Gastroesophageal sphincter (tissue), 4 donors: ENCODE measurements at places on chromosomes 3 and 15. TPM values are rescaled to one million over a fixed set of nuclear protein-coding genes. Genes with fewer than 3 reads are reported as not detected.

- H3K36me3 ChIP-seq, result peaks cover 98% of the 10 kb centered on the region
- no peak for ATAC-seq
- H3K27ac ChIP-seq, result no peak overlapping the region
Measured at GRCh38 chr3:58526515-58526957, 10.5 kb downstream of the ACOX2 start.

- H3K4me1 ChIP-seq, result no peaks in the 10 kb centered on the region
- H3K27ac ChIP-seq, result no peak overlapping the region
- no peaks in the 10 kb centered on the region for H3K27me3 ChIP-seq
- no peak for ATAC-seq
- H3K36me3 ChIP-seq, result no peaks in the 10 kb centered on the region
- no peak overlapping the region for H3K4me3 ChIP-seq
Measured at GRCh38 chr3:134941820-134942219, 146.8 kb downstream of the EPHB1 start.

DNA sequence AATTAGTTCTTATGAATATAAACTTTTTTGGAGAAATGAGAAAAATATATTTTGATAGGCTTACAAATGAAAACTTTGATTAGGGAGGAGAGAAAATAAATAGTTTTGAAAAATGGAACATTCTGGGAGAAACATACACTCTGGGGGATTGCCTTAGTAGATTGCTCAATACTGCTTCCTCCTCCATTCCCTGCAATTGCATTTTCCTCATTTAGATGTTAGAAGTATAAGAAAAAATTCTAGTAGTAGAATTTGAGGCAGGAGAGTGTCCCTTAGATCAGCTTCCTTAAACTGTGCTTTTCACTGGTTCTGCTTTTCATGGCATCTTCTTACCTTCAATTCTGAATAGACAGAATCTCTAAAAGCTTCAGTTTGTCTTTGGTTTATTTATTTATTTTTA lies 46.2 kb upstream of the CTDSPL2 start:
- no peaks in the 10 kb centered on the region for H3K27me3 ChIP-seq
- no peaks in the 10 kb centered on the region for H3K4me1 ChIP-seq
- ATAC-seq, result no peak
- no peak overlapping the region for H3K27ac ChIP-seq
- H3K36me3 ChIP-seq, result no peaks in the 10 kb centered on the region

GRCh38 chr3:168417016-168417415 lies 321.3 kb upstream of the GOLIM4 start:
- no peak overlapping the region for H3K27ac ChIP-seq
- ATAC-seq, result no peak
- H3K4me1 ChIP-seq, result no peaks in the 10 kb centered on the region
- H3K27me3 ChIP-seq, result no peaks in the 10 kb centered on the region

- H3K27me3 ChIP-seq, result no peaks in the 10 kb centered on the region
- peak overlapping the region; percentile 72 for H3K27ac ChIP-seq
- H3K36me3 ChIP-seq, result no peaks in the 10 kb centered on the region
- H3K4me1 ChIP-seq, result no peaks in the 10 kb centered on the region
Measured at GRCh38 chr3:123757281-123757940, 126.7 kb downstream of the MYLK start.

GRCh38 chr15:64209680-64210334 lies 47.0 kb upstream of the PPIB start:
- H3K27me3 ChIP-seq, result no peaks in the 10 kb centered on the region
- H3K27ac ChIP-seq, result no peak overlapping the region
- H3K4me1 ChIP-seq, result no peaks in the 10 kb centered on the region

- peaks cover 15% of the 10 kb centered on the region for H3K4me1 ChIP-seq
- ATAC-seq, result no peak
- H3K27me3 ChIP-seq, result no peaks in the 10 kb centered on the region
- H3K27ac ChIP-seq, result peak overlapping the region; percentile 98
Measured at GRCh38 chr3:125054062-125054448, 1.7 kb downstream of the HEG1 start.

- H3K27me3 ChIP-seq, result no peaks in the 10 kb centered on the region
- H3K4me3 ChIP-seq, result no peak overlapping the region
- no peaks in the 10 kb centered on the region for H3K4me1 ChIP-seq
- H3K36me3 ChIP-seq, result no peaks in the 10 kb centered on the region
Measured at GRCh38 chr3:79247725-79248043, 520.1 kb downstream of the ROBO1 start.

DNA sequence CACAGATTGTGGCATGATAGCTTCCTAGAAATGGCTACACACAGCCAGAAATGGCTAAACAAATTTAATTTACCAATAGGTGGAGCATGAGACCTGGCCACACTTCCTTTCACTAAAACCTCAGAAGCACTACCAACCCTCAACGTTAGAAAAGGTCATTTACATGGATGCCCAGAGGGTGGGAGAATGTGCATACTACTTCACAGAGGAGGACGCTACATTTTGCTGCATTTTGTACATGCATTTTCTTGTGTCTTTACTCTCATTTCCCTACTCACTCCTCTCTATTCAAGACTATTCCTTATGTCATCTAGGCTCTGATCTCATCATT lies 40.1 kb downstream of the C2CD4B start:
- H3K27me3 ChIP-seq, result no peaks in the 10 kb centered on the region
- no peaks in the 10 kb centered on the region for H3K36me3 ChIP-seq
- H3K4me3 ChIP-seq, result no peak overlapping the region
- no peak overlapping the region for H3K27ac ChIP-seq
- no peak for ATAC-seq
- no peaks in the 10 kb centered on the region for H3K4me1 ChIP-seq

- H3K36me3 ChIP-seq, result no peaks in the 10 kb centered on the region
- peak overlapping the region; percentile 94 for H3K27ac ChIP-seq
- peak overlapping the region; percentile 51 for H3K4me3 ChIP-seq
- no peaks in the 10 kb centered on the region for H3K27me3 ChIP-seq
- peaks cover 31% of the 10 kb centered on the region for H3K4me1 ChIP-seq
Measured at GRCh38 chr3:188948281-188948996, 223.3 kb upstream of the TPRG1 start.

DNA sequence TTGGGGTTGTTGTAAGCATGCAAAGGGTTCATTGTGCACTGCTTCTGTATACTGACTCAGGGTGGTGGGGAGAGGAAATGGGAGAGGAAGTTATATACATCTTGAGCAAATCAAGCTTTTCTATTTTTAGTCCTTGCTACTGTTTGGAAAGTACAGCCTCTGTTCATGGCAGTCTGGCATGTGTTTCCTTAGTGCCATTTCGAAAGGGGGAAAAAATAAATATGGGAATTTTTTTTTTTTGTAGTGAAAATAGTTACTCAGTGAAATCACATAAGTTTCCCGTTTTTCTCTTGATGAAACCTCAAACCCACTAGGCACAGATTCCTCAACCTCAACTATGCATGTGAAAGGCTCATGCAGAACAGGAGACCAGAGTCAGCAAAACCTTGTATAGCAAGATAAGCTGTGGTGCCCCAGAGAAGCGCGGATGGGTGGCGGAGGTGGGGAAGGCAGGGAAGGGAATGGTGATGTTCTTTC lies 353.3 kb downstream of the LPP start:
- H3K36me3 ChIP-seq, result peaks cover 6% of the 10 kb centered on the region
- peaks cover 10% of the 10 kb centered on the region for H3K4me1 ChIP-seq
- peak; percentile 39 for ATAC-seq
- no peak overlapping the region for H3K4me3 ChIP-seq
- peak overlapping the region; percentile 31 for H3K27ac ChIP-seq

DNA sequence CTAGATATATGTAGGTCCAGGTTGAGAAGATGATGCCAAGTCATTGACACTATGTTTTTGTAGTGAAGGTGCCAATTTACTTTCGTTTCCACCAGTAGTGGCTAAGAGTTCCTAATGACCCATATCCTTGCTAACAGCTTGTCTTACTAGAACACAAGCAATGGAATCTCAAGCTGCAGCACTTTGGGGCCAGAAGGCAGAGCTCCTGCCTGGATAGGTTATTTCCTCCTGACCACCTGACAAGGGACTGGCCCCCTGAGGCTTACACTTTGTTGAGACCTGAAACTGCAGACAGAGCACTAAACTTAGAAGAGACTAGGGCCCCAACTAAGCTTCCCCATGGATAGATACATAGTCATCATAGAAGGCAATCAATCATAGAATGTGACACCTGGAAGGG lies 11.7 kb downstream of the ONECUT1 start:
- ATAC-seq, result no peak
- H3K4me3 ChIP-seq, result no peak overlapping the region
- no peaks in the 10 kb centered on the region for H3K4me1 ChIP-seq
- no peak overlapping the region for H3K27ac ChIP-seq
- no peaks in the 10 kb centered on the region for H3K36me3 ChIP-seq

DNA sequence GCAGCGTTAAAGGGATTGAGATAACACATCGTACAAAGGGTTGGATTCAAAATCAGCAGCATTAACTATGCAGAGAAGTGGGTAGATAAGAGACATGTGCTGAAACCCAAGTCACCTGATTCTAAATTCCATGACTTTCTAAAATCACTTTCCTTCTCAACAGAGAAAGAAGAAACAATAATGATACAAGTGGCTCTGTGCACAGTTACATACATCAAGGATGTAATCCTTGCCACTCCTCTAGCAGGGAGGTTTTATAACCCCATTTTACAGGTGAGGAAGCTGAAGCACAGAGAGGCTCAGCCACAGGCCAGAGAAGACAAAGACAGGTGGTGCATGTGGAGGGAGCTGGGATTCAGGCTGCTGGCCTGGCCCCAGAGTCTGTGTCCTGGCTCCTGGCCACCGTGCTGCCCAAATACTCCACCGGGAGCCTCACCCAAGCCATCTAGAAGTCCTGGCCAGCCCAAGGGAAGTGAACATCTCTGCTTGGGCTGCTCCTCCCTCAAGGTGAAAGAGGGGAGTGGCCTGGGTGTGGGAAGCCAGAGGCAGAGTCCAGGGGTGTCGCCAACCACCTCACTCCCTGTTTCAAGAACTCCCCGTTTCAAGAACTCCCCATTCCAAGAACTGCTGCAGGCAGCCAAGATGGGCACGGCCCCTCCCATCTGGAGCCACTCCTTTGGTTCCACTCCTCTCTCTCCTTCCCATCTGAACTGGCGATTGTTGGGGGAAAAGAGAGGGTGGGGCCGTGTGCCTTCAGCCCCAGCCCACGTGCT lies 147.1 kb downstream of the NUP210 start:
- peaks cover 49% of the 10 kb centered on the region for H3K27me3 ChIP-seq
- H3K36me3 ChIP-seq, result no peaks in the 10 kb centered on the region
- H3K4me1 ChIP-seq, result no peaks in the 10 kb centered on the region
- H3K27ac ChIP-seq, result no peak overlapping the region

DNA sequence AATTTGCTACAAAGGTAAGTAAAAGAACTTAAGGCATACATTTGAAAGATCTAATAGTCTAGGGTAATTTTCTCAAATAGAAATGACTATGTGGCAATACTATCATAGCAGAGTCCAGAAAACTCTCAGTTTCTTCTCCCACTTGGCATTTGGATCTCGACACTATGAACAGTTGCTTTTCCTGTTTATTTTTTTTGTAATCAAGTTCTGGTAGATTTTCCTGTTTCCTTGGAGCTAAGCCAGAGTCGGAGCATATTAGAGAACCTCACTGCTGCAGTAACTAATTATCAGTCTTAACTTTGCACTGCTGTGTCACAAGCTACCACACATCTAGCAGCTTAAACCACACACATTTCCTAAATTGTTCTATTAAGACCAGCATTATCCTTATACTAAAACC lies 44.9 kb upstream of the ZNF385D start:
- no peak overlapping the region for H3K27ac ChIP-seq
- ATAC-seq, result no peak
- peaks cover 20% of the 10 kb centered on the region for H3K4me1 ChIP-seq
- no peaks in the 10 kb centered on the region for H3K27me3 ChIP-seq

- peaks cover 19% of the 10 kb centered on the region for H3K4me1 ChIP-seq
- H3K4me3 ChIP-seq, result no peak overlapping the region
- no peak for ATAC-seq
- no peaks in the 10 kb centered on the region for H3K27me3 ChIP-seq
Measured at GRCh38 chr15:85456798-85457197, 76.4 kb downstream of the AKAP13 start.

GRCh38 chr3:12627370-12627769 lies 36.5 kb downstream of the RAF1 start:
- ATAC-seq, result no peak
- H3K36me3 ChIP-seq, result no peaks in the 10 kb centered on the region
- H3K4me1 ChIP-seq, result peaks cover 6% of the 10 kb centered on the region
- no peak overlapping the region for H3K4me3 ChIP-seq
- no peak overlapping the region for H3K27ac ChIP-seq
- no peaks in the 10 kb centered on the region for H3K27me3 ChIP-seq

- no peaks in the 10 kb centered on the region for H3K27me3 ChIP-seq
- no peaks in the 10 kb centered on the region for H3K36me3 ChIP-seq
- no peak for ATAC-seq
- no peaks in the 10 kb centered on the region for H3K4me1 ChIP-seq
Measured at GRCh38 chr3:73789825-73790444, 165.2 kb upstream of the PDZRN3 start.

GRCh38 chr3:167466966-167467365 lies 6.9 kb downstream of the SERPINI2 start:
- H3K27ac ChIP-seq, result no peak overlapping the region
- H3K36me3 ChIP-seq, result no peaks in the 10 kb centered on the region
- no peaks in the 10 kb centered on the region for H3K27me3 ChIP-seq
- H3K4me3 ChIP-seq, result no peak overlapping the region
- H3K4me1 ChIP-seq, result no peaks in the 10 kb centered on the region
- no peak for ATAC-seq

DNA sequence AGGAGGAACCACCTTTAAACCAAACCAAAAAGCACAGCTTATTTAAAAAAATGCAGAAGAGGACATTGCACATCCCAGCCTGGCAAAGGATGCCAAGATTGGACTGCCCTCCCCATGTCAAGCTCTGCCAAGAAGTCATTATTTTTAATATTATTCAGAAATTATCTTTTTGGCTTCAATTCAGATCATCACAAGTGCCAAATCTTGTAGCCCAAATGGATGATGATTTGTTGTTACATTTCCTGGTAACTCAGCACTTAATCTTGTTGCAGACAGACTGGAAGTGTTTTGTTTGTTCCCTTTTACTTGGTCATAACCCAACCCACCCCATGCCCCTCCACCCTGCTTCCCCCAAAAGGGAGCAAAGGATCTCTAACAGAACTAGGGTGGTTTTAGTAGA lies 28.1 kb upstream of the LXN start:
- ATAC-seq, result no peak
- peaks cover 29% of the 10 kb centered on the region for H3K36me3 ChIP-seq
- H3K27ac ChIP-seq, result no peak overlapping the region

- no peak for ATAC-seq
- peaks cover 7% of the 10 kb centered on the region for H3K27me3 ChIP-seq
- no peak overlapping the region for H3K4me3 ChIP-seq
- H3K36me3 ChIP-seq, result no peaks in the 10 kb centered on the region
- H3K4me1 ChIP-seq, result no peaks in the 10 kb centered on the region
- H3K27ac ChIP-seq, result no peak overlapping the region
Measured at GRCh38 chr3:131708241-131708640, 205.5 kb upstream of the MRPL3 start.

GRCh38 chr3:63967675-63968611 lies 55.4 kb downstream of the PSMD6 start:
- peaks cover 48% of the 10 kb centered on the region for H3K4me1 ChIP-seq
- peak; percentile 60 for ATAC-seq
- no peaks in the 10 kb centered on the region for H3K36me3 ChIP-seq
- H3K27me3 ChIP-seq, result no peaks in the 10 kb centered on the region

- H3K27ac ChIP-seq, result no peak overlapping the region
- no peaks in the 10 kb centered on the region for H3K27me3 ChIP-seq
- H3K36me3 ChIP-seq, result no peaks in the 10 kb centered on the region
- no peak overlapping the region for H3K4me3 ChIP-seq
Measured at GRCh38 chr3:147312786-147313280, 93.5 kb downstream of the ZIC4 start.

Gene GOLGA8J
- total RNA-seq, result 0.40 TPM

Gene TNNC1
- 2.4 TPM for total RNA-seq

Gene DNAH12
- not detected for total RNA-seq

Gene PDZRN3
- total RNA-seq, result 305 TPM

Gene TKT
- total RNA-seq, result 273 TPM

Gene PRICKLE2
- 106 TPM for total RNA-seq

Gene PAK6
- total RNA-seq, result 0.94 TPM

Gene DNAJA4
- 28.5 TPM for total RNA-seq

Gene TLR9
- total RNA-seq, result not detected

Gene XCR1
- not detected for total RNA-seq

Gene SCN11A
- 0.27 TPM for total RNA-seq

Gene SAMMSON
- total RNA-seq, result 2.3 TPM
